ELF-1 (cell line): ENCODE measurements at places on chromosomes 6 and 20.
A peak's percentile ranks its signal among the peaks of the same experiment; 100 is the strongest.

DNA sequence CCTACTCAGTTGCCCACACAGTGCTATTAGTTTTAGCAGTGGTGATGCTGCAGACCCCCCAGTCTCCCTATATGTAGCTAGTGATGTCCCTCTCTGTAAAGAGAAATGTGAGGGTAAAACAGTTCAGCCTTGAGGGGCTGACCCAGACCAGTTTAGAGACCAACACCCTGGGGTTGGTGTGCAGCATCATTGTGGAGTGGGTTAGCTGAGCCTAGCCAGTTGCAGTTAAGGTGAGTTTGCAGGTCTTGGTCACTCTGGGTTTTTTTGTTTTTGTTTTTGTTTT, 401 bp upstream of the B3GALT4 start:
- DNase-seq, result no peak

GRCh38 chr20:11431621-11432020, 486.1 kb upstream of the BTBD3 start:
- no peak for DNase-seq

- no peak for DNase-seq
Measured at GRCh38 chr6:104601131-104601651, 258.5 kb downstream of the HACE1 start.

DNA sequence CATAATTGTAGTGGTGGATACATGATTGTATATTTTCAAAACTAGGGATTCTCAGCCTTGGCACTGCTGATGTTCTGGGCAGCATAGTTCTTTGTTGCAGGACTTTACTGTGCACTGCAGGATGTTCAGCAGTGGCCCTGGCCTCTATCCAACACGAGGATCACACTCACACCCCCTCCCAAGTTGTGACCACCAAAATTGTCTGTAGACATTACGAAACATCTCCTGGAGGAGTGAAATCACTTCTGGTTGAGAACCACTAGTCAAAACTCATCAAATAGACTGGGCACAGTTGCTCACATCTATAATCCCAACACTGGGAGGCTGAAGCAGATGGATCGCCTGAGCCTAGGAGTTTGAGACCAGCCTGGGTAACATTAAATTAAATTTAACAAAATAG, 123.1 kb upstream of the CDYL start:
- DNase-seq, result no peak

DNA sequence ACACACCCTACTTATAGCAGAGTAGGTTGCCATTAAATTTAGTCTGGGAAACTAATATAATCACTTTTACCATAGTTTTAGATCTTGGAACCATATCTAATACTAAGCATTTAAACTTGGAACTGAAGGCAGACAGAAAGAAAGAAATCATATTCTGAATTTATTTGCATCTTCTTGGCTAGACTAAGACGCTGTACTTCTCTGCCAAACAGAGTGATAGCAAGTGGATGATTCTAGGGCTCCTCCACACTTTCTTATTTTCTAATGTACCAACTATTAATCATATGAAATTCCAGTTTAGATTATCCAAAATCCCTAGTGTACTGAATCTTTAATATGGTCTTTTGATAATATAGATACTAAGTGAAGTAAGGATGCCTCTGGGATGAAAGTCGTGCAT, 277.0 kb downstream of the CENPW start:
- no peak for DNase-seq

DNA sequence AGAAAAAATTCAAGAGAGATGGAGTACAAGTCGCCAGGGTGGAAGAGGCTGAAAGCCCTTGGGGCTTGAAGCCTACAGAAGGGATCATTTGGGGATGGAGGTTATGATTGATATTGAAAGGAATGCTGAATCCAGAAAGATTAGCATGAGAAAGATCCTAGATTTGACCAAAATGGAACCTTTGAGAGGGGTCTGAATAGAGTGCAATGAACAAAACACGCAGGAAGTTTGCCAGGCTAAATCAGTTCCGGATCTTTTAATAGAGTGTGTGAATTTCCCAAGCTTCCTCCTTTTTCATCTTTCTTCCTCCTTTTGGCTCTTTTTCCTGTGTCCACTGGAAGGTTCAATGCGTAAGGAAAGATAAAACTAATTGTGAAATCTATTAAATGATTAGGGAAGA, 15.3 kb downstream of the IPCEF1 start:
- DNase-seq, result no peak

DNA sequence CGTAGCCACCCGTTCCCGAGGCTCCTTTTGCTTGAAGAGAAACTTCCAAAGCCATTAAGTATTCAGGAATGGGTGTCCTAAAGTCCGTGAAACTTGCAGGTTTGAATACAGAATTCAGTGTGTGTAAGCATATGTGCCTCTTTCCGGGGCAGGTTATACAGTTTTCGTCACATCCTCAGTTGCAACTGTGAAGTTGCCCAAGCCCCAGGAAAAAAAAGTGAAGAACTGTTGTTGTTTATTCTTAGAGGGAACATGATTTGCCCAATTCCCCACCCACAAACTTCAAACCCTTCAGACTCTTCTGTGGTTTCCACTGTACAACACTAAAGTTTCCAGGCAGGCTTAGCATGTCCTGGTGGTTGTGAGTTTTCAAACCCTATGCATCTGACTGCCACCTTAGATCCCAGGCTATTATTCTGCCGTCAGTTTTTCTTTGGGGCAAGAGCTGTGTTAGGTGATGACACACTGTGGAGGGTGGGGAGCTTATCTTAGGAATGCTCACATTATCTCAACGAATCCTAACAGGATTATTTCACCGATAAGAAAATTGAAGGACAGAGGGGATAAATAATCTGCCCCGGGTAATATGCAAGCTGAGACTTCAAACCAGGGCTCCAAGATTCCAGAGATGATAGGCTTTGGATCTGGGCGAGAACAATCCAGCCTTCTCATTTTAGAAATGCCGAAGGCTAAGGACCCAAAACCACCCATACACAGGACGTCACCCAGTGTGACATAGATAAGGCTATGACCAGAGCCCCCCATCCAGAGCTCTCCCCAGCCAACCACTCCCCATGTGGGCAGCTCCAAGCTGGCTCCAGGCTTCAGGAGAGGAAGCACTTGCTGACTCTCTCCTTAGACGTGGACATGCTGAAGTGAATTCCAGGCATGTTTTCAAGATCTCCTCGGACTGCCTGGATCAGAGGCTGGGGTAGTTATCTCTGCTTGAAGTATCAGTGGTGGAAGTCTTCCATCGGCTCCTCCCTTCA, 81.7 kb upstream of the AFDN start:
- peak; percentile 85 for DNase-seq

GRCh38 chr6:160790028-160790792, 88.2 kb downstream of the PLG start:
- peak; percentile 73 for DNase-seq

GRCh38 chr6:2674857-2675256, 75.9 kb downstream of the MYLK4 start:
- DNase-seq, result no peak

DNA sequence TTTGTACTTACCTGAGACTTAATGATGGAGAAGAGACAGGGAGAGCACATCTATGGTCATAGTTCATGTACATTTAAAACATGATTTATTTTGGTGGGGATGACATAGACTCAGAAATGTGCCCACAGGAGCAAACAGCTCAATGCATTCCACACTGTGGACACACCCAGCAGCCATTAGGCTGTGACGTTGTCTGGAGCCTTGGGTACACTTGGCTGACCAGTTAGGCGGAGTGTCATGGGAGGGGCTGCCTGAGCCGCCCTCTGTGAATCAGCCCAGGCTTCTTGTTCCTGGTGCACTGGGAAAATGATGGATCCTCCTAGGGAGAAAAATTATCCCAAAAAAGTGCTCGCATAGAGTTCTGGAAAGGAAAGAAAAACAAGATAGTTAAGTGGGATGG, 231.0 kb upstream of the GMDS start:
- DNase-seq, result no peak

DNA sequence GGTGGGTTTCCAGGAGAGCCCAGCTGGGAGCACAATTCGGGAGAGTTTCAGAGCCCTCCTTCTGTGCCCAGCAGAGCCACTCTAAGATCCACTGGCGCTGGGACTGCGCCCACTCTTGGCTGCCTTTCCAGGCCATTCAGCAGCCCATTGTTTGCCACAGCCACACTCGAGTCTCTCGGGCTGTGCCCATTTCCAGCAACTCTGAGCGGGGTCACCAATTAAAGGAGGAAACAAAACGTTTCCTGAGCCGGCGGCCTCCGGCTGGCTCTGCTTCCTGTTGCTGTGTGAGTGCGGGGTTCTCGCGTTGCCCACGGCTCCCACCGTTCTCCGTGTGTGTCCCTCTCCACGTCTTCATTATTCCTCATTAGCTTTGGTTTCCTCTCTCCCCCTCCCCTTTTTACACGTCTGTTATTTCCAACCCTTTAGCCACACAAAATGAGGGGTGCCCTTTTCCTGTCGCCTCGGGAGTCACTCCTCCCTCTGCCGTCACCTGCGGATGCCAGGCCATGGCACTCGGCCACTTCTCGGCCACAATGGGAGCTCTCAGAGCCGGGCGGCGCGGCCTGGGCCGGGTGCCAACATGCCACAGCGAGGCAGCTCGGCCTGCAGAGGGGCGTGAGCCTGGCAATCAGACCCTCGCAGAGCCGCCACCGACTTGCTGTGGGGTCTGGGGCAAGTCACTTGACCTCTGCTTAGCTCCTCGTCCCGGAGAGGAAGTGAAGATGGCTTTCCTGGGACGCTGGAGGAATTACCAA, 94.3 kb upstream of the NKX2-2 start:
- no peak for DNase-seq

DNA sequence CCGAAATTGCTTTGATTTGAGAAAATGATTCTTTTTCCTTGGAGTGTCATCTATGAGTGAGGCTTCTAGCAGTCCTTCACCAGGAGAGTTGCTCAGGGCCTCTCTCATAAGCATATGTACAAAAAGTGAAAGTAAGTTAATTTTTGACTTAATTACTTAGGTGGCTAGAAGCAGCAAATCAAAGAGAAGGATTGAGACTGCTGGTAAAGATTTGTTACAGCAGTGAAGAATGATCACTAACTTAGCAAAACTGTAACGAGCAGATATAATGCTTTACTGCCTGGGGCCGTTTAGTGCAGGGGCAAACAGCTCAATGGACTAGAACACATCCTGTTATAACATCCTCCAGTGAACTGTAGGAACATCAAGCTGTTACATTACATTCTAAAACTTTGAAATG, 167.8 kb upstream of the RIPOR2 start:
- DNase-seq, result no peak

- DNase-seq, result peak; percentile 25
Measured at GRCh38 chr20:2108987-2109386, 7.4 kb downstream of the STK35 start.

GRCh38 chr20:3420211-3420707, 12.8 kb upstream of the DNAAF9 start:
- no peak for DNase-seq

DNA sequence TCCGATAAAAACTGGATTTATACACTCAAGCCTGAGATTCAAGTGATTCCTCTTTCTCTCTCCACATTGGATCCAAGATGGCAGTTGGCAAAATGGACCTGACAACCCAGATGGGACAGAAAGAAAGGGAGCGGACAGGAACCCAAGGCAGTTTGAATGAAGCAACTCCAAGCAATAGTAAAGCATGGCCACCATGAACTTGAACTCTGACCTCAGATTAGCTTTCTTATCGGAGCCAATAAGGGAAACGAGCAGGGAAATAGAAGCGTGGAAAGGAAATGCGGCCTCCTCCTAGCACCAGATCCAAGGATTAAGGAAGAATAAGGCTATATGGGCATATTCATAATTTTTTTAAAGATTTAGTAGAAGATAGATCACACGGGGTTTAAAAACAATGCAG, 213.4 kb upstream of the RIN2 start:
- DNase-seq, result no peak

DNA sequence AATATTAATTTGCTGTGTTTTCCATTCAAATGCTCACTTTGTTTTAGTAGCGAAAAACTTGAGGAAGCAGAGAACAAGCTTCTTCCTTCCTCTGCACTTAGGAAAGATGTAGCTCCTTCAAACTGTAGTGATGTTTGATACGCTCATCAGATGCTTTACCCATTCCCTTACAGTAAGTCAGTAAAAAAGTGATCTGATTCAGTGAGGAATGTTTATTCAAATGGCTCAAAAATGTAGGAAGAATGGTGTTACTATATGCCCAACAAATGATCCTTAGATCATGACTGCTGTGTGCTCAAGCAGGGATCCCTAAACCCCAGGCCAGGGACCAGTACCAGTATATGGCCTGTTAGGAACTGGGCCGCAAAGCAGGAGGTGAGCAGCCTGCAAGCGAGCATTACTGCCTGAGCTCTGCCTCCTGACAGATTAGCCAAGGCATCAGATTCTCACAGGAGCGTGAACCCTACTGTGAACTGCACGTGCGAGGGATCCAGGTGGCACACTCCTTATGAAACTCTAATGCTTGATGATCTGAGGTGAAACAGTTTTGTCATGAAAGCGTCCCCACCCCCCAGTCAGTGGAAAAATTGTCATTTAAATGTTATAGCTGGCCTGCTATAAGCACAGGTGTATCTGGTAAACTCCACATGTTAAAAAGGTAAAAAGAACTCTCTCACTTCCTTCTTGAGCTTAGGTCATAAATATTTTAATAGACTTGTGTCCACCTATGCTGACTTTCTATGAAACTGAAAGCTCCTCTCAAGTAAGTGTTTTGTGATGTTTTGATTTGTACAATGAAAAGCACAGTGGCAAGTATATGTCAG, 187.2 kb downstream of the FOXC1 start:
- DNase-seq, result no peak

DNA sequence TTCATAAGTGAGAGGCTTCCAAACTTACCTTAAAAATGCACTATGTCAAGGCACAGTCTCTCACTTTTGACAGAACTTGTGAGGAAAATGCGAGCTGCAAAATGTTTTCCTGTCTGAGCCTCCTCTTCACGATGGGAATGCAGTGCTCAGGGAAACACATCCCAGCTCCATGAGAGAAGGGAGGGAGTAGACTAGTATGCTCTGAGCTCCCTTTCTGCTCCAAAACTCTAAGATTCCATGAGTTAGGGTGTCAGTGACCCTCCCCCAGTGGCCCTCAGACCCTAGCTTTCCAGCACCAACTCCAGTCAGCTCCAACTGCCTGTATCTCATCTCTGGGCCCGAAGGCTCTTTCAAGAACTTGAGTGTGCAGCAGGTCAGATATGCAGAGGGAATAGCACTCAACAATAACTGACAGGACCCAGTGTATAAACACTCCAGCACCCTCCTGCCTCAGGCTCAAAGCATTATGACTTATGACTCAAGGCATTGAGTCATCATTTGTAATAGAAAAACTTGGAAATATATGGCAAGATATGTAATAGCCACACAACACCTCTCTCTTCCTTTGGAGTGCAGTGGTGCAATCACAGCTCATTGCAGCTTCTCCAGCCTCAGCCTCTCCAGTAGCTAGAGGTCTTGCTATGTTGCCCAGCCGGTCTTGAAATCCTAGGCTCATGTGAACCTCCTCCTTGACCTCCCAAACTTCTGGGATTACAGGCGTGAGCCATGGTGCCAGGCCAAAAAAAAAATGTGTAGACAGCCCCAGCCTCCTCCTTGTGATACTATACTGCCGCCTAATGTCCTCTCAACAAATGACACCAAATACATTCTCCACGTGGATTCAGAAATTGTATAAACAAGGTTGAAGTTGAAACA, 16.7 kb upstream of the ENTPD6 start:
- peak; percentile 31 for DNase-seq
